ENCODE measurements at places on chromosomes 11 and 22.

GRCh38 chr11:13098616-13099289 lies 89.6 kb downstream of the RASSF10 start:
- no peak for DNase-seq

DNA sequence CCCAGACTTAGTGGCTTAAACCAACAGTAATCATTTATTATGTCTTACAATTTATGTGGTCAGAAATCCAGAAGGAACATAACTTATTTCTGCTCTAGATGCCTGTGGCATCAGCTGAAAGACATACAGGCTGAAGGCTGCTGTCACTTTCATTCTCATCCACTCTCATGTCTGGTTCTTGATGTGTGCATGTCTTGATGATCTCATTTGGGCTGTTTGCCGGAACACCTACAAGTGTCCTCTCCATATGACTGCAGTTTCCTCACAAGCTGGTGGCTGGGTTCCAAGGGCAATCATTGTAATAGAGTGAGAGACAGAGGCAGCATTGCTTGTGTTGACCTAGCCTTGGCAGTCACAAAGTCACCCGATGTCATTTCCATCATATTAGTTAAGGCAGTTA lies 1375.9 kb upstream of the RAG2 start:
- DNase-seq = no peak

DNA sequence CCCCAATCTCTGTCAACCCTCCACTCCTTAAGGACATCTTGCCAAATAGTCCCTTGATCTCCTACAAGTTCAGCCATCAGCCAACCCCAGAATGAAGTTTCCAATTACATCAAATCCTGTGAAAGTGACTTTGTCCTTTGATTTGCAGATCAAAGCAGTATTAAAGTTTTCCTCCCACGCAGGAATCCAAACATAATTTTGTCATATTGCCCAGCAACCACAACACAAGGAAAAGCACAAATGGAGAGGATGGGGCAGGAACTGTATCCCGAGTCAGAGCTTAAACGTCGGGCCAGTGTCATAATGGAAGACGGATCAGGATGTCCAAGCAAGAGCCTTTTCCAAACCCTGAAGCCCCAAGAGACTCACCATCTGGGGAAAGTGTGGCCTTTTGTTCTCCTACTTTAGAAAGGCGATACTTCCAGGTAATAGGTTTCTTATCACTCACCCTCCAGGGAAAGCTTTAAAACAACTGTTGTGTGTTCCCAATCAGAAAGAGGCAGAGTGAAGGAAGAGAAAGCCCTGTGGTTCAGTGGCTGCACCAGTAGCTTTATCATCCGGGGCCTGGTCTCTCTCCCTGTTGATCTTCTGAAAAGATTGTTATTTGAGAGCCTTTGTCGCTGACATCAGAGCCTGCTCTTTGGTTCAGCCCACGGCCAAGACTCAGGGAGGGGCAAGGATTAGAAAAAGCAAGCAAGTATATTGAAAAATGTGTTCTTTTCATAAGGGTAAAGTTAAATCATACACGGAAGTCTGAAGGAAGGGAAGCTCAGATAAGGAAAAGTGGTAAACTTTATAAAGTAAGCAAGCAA lies 41.7 kb downstream of the EXPH5 start:
- no peak for DNase-seq

DNA sequence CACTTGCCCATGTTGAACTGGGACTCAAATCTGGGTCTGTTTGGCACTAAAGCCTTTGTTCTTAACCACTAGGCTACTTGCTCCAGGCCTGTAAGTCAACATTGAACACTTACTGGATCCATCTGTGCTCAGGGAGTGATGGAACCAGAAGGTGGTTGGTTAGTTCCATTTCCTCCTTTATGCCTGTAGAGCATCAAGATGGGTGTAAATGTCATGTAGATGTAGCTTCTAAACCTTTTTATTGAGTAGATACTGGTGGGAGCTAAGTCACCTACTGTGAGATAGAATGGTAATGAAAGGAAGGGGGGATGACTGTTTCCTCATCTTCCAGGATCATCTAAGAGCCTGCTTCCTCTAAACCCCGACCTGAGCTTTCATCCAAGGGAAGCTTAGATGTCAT lies 38.6 kb upstream of the ALKBH3 start:
- no peak for DNase-seq

- no peak for DNase-seq
These were observed 66.8 kb downstream of the TCF20 start for GRCh38 chr22:42203609-42204008.

GRCh38 chr11:12901272-12901671 lies 107.8 kb upstream of the RASSF10 start:
- DNase-seq = no peak

- DNase-seq = no peak
These were observed 16.9 kb downstream of the IL18BP start for GRCh38 chr11:72015511-72016061.

GRCh38 chr22:39290724-39291161 lies 28.7 kb downstream of the RPL3 start:
- DNase-seq = no peak

GRCh38 chr11:95577716-95578460 lies 211.7 kb downstream of the FAM76B start:
- no peak for DNase-seq

DNA sequence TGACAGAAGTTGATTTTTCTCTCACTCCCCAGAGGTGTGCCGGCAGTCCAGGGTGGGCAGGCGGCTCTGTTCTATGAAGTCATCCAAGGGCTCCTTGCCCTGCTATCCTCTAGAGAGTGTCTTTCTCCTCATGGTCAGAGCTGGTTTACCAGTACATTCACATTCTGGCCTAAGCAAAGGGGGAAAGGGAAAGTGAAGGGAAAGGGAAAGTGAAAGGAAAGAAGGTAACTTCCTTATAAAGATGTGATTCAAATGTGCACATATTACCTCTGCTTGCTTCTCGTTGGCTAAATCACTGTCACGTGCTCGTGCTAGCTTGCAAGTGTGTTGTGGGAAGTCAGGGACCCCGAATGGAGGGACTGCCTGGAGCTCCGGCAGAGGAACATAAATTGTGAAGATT lies 2.9 kb upstream of the HTATIP2 start:
- DNase-seq = no peak

- no peak for DNase-seq
These were observed 3.4 kb downstream of the SCGB1D4 start for GRCh38 chr11:62295504-62295903.

DNA sequence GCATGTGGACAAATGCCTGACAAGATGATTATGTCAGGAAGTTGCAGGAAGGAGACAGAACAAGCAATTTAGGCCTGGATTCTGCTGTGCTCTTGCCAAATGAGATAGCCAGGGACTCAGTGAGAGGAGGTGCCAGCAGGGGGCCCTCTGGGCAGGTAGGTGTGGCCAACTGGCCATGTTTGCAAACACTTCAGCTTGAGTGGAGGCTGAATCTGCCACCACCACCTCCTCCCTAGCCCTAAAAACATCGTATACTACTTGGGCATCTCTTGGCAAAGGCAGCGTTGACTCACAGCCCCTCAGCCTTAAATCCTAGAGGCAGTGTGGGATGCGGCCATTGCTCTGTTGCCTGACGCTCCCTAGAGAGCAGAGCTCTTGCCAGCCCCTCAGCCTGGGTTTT lies 95.1 kb upstream of the PLET1 start:
- DNase-seq = no peak

DNA sequence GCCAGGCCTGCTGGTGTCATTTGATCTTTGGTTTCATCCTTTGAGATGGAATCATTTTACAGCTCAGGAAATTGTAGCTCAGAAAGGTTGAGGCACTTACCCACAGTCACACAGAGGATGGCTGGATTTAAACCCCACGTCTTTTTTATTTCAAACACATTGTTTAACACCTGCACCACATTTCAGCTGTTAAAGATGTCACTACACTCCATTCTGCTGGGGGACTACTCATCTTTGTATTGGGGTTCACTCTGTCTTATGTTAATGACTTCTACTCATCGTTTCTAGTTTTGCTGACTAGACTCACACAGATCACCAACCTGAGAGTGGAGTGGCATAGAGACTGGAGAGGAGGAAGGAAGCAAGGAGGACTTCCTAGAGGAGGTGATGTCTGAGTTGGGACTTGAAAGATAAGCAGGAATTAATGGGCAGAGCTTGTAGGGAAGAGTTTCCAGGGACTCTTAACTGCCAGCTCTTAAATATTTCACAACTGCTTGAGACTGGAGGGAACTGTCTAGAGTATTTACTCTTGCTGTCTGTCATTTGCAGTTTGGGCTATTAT lies 80.0 kb downstream of the TP53I11 start:
- no peak for DNase-seq

DNA sequence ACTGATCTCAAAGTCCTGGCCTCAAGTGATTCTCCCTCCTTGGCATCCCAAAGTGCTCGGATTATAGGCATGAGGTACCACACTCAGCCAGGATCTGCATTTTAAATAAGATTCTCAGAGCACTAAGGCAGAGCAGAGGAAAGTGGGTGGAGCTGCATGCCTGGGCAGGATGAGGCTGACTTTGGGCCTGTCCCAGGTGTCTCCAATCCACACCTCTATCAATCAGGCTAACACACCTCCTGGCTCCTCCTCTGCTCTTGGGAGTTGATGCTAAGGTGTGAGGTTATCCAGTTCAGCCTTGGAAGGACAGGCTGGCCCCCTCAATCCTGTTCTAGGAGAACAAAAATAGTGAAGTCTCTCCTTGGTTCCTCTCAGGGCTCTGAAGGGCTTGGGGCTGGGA lies 30.2 kb upstream of the P2RY2 start:
- no peak for DNase-seq

DNA sequence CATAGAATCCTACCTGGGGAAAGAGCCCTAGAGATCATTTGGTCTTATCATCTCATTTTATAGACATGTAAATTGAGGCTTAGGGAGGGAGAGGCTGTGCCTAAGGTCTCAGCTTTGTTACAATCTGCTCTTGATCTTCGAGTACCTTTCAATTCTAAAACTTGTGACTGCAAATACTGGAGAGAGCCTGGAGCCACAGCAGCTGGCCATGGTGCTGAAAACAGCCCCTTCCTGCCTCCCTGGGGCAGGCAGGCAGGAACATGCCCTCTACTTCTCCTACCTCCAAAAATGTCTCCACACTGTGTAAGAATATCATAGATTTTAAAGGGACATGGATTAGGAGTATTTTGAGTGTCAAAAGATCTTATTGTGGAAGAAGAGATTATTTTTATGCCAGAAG lies 52.2 kb downstream of the C22orf42 start:
- no peak for DNase-seq

- no peak for DNase-seq
These were observed 547.6 kb downstream of the INSC start for GRCh38 chr11:15662285-15662684.

Measured in stimulated activated CD8-positive, alpha-beta memory T cell treated with anti-CD3 and anti-CD28 coated beads, Interleukin-4, amount 100 ng/mL, for 1 hour (primary cell).